ENCODE measurements at places on chromosomes 5 and 9. TPM values are rescaled to one million over a fixed set of nuclear protein-coding genes. Genes with fewer than 3 reads are reported as not detected.

DNA sequence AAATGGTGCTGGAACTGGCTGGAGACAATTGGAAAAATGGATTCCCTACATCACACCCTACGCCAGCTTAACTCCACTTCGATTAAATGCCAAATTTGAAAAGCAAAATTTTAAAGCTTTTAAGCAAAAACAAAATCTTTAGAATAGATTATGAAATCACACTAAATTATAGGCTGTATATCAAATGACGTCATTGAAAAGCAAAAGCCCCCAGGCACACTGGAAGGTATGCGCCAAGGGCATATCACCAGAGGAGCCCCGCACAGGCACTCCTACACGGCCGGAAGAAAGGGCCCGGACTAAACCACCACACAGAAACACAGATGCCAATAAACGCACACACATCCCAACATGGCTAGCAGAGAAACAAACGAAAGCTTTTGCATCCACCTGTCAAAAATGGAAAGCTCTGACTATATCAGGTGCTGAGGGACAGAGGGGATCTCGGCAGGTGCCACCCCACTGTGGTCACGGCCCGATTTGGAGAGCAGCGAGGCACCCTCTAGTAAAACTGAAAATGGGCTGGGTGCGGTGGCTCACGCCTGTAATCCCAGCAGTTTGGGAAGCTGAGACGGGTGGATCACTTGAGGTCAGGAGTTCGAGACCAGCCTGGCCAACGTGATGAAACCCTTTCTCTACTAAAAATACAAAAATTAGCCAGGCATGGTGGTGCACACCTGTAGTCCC, 17.0 kb upstream of the MXD3 start:
- H3K36me3 ChIP-seq, result peaks cover 43% of the 10 kb centered on the region
- no peak overlapping the region for H3K4me3 ChIP-seq
- no peaks in the 10 kb centered on the region for H3K27me3 ChIP-seq
- no peak overlapping the region for H3K27ac ChIP-seq
- peak; percentile 31 for DNase-seq
- H3K4me1 ChIP-seq, result peaks cover 5% of the 10 kb centered on the region

The CACFD1 gene
- total RNA-seq, result 34.3 TPM

GRCh38 chr5:180197016-180197702, 11.9 kb downstream of the RASGEF1C start:
- H3K4me1 ChIP-seq, result no peaks in the 10 kb centered on the region
- DNase-seq, result no peak
- peaks cover 3% of the 10 kb centered on the region for H3K27me3 ChIP-seq

- no peak overlapping the region for H3K4me3 ChIP-seq
- H3K36me3 ChIP-seq, result peaks cover 100% of the 10 kb centered on the region
- H3K27me3 ChIP-seq, result no peaks in the 10 kb centered on the region
- no peak overlapping the region for H3K27ac ChIP-seq
Measured at GRCh38 chr5:1808439-1808838, 7.2 kb downstream of the NDUFS6 start.

DNA sequence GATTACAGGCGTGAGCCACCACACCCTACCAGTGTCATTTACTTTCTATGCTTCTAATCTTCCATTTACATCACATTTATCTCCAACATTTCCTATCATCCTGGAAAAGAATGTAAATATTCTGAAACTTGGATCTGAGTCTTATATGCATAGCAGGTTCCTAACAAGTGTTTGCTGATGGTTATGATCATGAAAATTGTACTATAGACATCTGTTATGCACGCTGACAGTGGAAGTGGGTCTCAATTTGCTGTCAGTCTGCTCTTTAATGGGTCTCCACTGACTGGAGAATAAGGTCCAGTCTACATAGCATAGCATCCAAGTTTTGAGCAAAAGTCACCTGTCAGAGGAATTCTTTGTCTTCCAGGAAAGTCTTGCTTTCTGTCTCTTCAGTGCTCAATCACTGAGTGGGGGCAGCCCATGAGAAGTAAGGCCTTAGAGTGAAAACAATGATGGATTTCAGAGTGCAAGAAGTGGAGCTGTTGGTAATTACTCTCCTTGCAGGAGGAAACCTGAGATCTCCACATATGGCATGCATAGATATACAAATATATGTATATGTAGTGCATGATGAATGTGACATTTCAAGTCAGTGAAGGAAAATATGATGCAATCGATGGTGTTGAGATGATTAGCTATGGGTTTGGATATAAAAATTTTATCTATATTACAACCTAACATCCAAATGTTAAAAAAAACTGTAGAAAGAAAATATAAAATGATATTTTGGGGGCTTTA, 29.2 kb upstream of the MSANTD3 start:
- no peaks in the 10 kb centered on the region for H3K36me3 ChIP-seq
- no peaks in the 10 kb centered on the region for H3K27me3 ChIP-seq
- no peak overlapping the region for H3K4me3 ChIP-seq
- no peak for DNase-seq

DNA sequence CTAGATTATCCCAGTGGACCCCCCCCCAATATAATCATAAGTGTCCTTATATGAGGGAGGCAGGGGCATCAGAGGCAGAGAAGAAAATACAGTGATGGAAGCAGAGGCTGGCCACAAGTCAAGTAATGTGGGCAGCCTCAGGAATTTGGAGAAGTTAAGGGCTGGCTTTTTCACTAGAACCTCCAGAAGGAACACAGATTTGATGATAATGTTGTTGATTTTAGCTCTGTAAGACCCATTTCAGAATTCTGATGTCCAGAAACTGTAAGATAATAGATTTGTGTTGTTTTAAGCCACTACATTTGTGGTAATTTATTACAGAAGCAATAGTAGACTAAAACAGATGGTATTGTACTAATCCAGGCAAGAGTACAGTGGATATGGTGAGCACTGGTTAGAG, 36.3 kb upstream of the LRRTM2 start:
- H3K27ac ChIP-seq, result no peak overlapping the region
- H3K4me3 ChIP-seq, result no peak overlapping the region
- no peaks in the 10 kb centered on the region for H3K4me1 ChIP-seq
- no peak for DNase-seq
- H3K27me3 ChIP-seq, result no peaks in the 10 kb centered on the region

DNA sequence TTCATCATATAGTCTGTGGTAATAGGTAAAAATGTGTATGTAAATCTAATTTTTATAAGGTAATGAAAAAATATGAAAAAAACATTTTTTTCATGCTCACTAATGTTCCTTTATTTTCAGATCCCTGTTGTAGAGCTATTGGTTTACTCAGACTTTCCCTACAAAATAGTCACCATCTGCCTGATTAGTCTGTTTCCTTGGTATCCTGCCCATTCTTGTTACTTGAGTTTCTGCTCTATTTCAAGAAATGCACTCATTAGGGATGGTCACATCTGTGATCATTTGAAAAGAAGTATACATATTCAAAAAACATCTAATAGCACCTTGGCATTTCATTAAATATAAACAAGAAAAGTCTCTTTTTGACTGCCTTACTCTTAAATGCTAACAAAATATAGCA, 21.6 kb upstream of the RASA1 start:
- no peak overlapping the region for H3K27ac ChIP-seq
- no peaks in the 10 kb centered on the region for H3K27me3 ChIP-seq
- H3K36me3 ChIP-seq, result no peaks in the 10 kb centered on the region
- no peak overlapping the region for H3K4me3 ChIP-seq

DNA sequence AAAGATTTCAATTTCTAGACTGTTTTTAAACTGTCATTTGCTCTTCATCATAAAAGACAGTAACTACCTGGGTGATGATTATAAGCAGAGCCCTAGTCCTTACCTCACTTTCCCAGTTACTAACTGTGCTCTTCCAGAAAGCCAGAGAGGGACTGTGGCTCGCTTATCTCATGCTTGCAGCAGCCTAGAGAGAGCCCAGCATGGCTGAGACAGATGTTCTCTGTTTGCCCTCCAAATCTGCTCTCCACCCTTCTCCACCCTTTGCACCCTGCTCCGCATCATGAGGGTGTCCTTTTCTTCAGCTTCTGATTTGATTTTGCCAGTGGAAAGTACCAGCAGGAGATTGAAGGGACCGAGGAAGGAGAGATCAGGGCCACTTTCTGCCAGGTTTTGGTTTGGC, 61.2 kb upstream of the SELENOP start:
- H3K4me3 ChIP-seq, result no peak overlapping the region
- no peaks in the 10 kb centered on the region for H3K36me3 ChIP-seq

GRCh38 chr5:35138232-35138631, 90.5 kb upstream of the AGXT2 start:
- DNase-seq, result no peak
- H3K36me3 ChIP-seq, result no peaks in the 10 kb centered on the region
- no peaks in the 10 kb centered on the region for H3K4me1 ChIP-seq
- no peaks in the 10 kb centered on the region for H3K27me3 ChIP-seq
- H3K27ac ChIP-seq, result no peak overlapping the region
- H3K4me3 ChIP-seq, result no peak overlapping the region

GRCh38 chr5:6158974-6159831, 219.1 kb downstream of the MED10 start:
- no peak for DNase-seq
- H3K4me1 ChIP-seq, result no peaks in the 10 kb centered on the region
- H3K4me3 ChIP-seq, result no peak overlapping the region

GRCh38 chr9:11003836-11004235, 391.0 kb upstream of the PTPRD start:
- H3K4me3 ChIP-seq, result no peak overlapping the region
- no peak for DNase-seq
- H3K27me3 ChIP-seq, result no peaks in the 10 kb centered on the region
- H3K36me3 ChIP-seq, result no peaks in the 10 kb centered on the region

DNA sequence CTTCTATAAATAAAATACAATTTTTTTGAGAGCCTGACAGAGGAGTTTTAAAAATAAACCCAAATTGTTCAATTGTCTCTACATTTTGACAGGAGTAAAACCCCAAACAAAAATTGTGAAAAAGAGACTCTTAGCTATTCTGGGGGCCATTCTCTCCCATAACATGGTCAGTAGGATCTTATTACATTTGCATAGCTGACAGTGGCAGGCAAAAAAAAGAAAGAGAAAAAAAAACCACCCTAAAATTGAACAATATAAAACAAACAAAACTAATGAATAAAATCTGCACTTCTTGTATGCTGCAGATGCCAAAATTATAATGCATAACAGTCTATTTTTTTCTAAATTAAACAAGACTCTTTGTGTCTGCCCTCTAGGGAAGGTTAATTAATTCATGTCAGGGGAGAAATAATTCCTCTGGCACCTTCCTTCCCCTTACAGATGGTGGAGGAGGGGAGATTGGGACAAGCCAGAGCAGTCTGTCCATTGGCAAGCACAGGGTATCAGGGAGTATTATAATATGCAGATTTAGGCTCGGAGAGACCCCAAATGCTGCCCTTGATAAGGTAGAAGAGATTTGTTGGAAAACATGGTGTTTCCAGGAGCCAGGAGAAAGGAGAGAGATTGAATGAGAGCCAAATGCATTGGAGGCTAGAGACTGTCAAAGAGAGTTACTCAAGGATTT, 79.7 kb upstream of the CDH6 start:
- H3K27ac ChIP-seq, result no peak overlapping the region
- H3K4me3 ChIP-seq, result no peak overlapping the region
- H3K27me3 ChIP-seq, result no peaks in the 10 kb centered on the region
- DNase-seq, result no peak
- H3K4me1 ChIP-seq, result no peaks in the 10 kb centered on the region
- H3K36me3 ChIP-seq, result no peaks in the 10 kb centered on the region

The TMEFF1 gene
- 0.80 TPM for total RNA-seq

DNA sequence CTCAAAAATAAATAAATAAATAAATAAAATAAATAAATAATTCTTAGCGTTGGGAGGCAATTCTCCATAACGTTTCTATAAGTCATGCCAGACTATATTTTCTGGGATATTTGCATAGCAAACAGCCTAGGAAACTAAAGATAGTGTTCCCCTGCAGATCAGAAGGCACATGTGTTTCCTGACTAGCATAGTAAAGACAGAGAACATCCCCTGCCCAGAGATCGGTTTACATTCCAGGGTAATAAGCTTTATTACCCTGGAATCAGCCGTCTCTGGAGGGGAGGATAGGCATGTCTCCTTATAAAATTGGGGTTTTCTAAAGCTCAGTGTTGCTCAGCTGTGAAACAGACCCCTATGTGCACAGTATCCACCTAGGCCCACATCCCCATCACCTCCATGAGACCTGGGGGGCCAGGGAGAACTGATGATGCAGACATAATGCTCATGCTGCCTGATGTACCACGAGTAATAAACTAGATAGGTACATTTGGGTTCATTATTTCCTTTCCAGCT, 36.9 kb upstream of the IFNK start:
- no peaks in the 10 kb centered on the region for H3K36me3 ChIP-seq
- no peak overlapping the region for H3K27ac ChIP-seq
- peaks cover 14% of the 10 kb centered on the region for H3K4me1 ChIP-seq
- H3K27me3 ChIP-seq, result no peaks in the 10 kb centered on the region
- no peak overlapping the region for H3K4me3 ChIP-seq

The OR1J2 gene
- total RNA-seq, result not detected

DNA sequence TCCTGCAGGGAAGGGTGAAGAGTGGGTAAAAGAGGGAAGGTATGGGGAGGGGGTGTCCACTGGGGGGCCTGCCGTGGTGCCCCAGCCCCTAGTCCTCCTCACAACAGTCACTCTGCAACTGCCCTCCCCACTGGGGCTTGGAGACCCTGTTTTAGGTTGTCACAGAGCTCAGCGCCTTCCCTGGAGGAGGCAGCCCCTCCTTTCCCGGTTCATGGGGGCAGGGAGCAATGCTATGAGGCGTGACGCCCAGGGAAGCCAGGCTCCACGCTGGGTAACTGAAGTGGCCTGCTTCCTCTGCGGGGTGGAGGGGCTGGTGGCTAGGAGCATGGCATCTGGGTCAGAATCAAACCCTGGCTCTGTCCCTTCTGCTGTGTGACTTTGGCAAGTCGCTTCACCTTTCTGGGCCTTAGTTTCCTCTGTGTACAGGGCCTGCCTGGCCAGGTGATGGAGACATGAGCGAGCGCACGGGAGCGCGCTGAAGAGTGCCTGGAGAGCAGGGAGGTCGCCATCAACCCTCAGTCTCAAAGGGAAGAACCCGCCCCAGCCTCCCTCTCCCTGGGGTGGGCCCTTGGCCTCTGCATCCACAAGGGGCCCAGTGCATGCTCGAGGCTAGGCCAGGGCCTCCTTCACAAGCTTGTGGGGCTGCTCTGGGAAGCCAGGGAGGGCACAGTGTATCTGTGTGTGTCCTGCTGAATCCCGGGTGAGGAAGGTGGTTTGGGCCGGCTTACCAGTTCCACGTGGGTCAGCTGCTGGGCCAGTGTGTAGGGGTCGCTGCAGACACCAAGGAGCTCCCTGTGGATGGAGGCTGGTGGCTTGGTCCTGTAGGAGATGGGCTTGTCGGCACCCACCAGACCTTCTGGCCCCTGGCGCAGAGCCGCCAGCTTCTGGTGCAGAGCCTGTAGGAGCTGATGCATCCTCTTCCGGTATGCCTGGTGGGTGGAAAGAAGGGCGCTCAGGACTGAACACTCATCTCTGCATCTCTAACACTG, 56.4 kb upstream of the RNF130 start:
- H3K4me1 ChIP-seq, result no peaks in the 10 kb centered on the region
- DNase-seq, result no peak
- H3K27me3 ChIP-seq, result peaks cover 23% of the 10 kb centered on the region
- no peaks in the 10 kb centered on the region for H3K36me3 ChIP-seq
- no peak overlapping the region for H3K27ac ChIP-seq

The SLC22A4 gene
- total RNA-seq, result 8.5 TPM

DNA sequence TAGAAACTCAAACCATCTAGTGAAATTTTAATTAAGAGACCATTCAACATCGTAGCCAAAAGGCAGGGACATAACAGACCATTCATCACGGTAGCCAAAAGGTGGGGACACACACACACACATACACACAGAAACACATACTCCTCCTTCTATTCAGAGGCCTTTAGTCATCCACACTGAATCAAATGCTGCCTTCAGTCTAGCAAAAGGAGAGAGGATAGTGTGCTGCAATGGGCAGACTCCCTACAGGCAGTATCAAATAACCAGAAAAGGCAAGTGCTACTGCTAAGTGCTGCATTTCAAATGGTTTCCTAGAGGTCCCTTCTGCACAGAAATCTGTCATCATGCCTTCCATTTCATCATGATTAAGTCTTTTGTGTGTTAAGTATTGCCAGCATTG, 303.9 kb downstream of the TRIM32 start:
- H3K4me1 ChIP-seq, result no peaks in the 10 kb centered on the region
- no peak overlapping the region for H3K27ac ChIP-seq
- no peaks in the 10 kb centered on the region for H3K36me3 ChIP-seq
- H3K27me3 ChIP-seq, result no peaks in the 10 kb centered on the region

Measured in lower lobe of right lung (tissue), 2 donors.